Activated T-helper 2 cell treated with anti-CD3 and anti-CD28 coated beads, Interferon-gamma antibody, Interleukin-2, Interleukin-4, amounts not matched to agents 10 μg/mL and 5 μg/mL and 100 μg/mL, durations not matched to agents 14 hours and 24 hours and 36 hours (primary cell): ENCODE measurements at places on chromosomes 11 and 22.

GRCh38 chr22:45278125-45278524 lies 6.6 kb upstream of the UPK3A start:
- H3K27me3 ChIP-seq = peaks cover 12% of the 10 kb centered on the region
- H3K4me3 ChIP-seq = no peak overlapping the region
- peaks cover 3% of the 10 kb centered on the region for H3K4me1 ChIP-seq
- no peaks in the 10 kb centered on the region for H3K36me3 ChIP-seq
- H3K27ac ChIP-seq = no peak overlapping the region

DNA sequence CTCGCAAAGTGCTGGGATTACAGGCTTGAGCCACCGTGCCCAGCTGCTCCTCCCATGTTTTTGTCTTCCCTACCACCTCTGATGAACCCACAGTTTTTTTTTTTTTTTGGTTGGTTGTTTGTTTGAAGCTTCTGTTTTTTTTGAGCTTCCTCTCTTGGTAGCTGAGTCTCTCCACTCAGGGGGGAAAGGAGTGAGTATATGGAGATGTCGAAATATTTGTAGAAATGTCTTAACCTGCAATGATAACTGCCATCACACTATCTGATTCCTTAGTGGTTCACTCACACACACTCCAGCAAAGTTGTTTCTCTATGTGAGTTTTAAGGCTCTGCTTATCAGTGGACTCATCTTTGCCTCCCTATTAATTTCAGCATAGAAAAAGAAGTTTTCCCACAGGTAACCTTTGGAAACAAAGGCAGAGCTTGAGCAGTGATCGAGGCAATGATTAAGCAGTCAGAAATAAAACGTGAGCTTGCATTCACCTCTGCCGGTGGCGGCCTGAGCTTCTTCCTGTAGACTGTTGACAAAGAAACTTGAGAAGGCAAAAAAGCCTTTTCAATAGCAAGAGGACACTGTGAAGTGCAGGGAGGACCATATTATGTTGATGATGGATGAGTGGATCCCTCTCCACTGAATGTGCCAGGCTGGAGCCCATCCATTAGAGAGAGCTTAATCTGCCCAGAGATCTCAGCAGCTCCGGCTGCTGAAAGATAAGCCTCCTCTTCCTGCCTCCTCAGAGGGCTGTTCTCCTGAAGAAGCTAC lies 29.0 kb upstream of the RASSF10 start:
- DNase-seq = no peak
- H3K36me3 ChIP-seq = no peaks in the 10 kb centered on the region
- no peak overlapping the region for H3K4me3 ChIP-seq
- no peaks in the 10 kb centered on the region for H3K4me1 ChIP-seq

GRCh38 chr11:59668188-59668949 lies 468 bp downstream of the PATL1 start:
- peaks cover 41% of the 10 kb centered on the region for H3K4me1 ChIP-seq
- peaks cover 42% of the 10 kb centered on the region for H3K36me3 ChIP-seq
- no peaks in the 10 kb centered on the region for H3K27me3 ChIP-seq
- peak overlapping the region; percentile 91 for H3K27ac ChIP-seq

- H3K36me3 ChIP-seq = no peaks in the 10 kb centered on the region
- no peak overlapping the region for H3K4me3 ChIP-seq
- H3K27me3 ChIP-seq = no peaks in the 10 kb centered on the region
Measured at GRCh38 chr11:117908959-117909610, 20.1 kb downstream of the TMPRSS13 start.
